ENCODE measurements at places on chromosomes 4 and X. TPM values are rescaled to one million over a fixed set of nuclear protein-coding genes. Genes with fewer than 3 reads are reported as not detected.

Gene TMEM271
- not detected for total RNA-seq

Gene CSAG3
- total RNA-seq, result not detected

Gene PNMA3
- 0.22 TPM for total RNA-seq

Gene CHRDL1
- not detected for total RNA-seq

Gene FTSJ1
- 70.0 TPM for total RNA-seq

Gene BMPR1B
- 4.3 TPM for total RNA-seq

Gene GPRASP1
- 0.24 TPM for total RNA-seq

Gene HEPH
- not detected for total RNA-seq

Gene KCNE5
- 0.14 TPM for total RNA-seq

Gene SLC25A4
- 15.6 TPM for total RNA-seq

Gene KANTR
- total RNA-seq, result 1.3 TPM

Gene CCDC149
- 1.5 TPM for total RNA-seq

Gene KIAA1210
- 0.03 TPM for total RNA-seq

Gene ASB11
- not detected for total RNA-seq

Gene TKTL2
- total RNA-seq, result not detected

Gene GAGE12F
- not detected for total RNA-seq

Gene GAGE2A
- not detected for total RNA-seq

Gene TEX13A
- total RNA-seq, result not detected

Data from A549 treated with AZD2906 at 1 μM for 4 hours (cell line).